Stimulated activated CD8-positive, alpha-beta memory T cell treated with anti-CD3 and anti-CD28 coated beads, Interleukin-4, amount 100 ng/mL, for 1 hour (primary cell): ENCODE measurements at places on chromosomes 5 and 9.

DNA sequence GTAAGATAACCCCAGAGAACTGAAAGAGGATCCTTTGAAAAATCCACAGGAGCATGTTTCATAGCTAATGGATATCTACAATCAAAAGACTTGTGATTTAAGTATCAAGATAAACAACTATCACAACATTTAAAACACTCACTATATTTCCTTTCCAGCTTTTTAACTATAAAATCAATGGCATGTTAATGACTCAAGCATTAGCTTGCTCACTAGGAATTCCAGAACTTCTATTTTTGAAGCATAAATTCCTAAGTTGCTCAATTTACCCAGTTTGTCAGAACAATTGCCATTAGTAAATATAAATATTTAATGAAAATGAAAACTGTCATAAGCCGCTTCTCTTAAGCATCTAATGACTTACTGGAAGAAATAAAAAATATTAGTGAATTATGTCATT, 355.3 kb downstream of the PRELID2 start:
- no peak for DNase-seq

- no peak for DNase-seq
These were observed 16.9 kb upstream of the ZNF366 start for GRCh38 chr5:72523960-72524582.

- no peak for DNase-seq
These were observed 110.3 kb downstream of the ST8SIA4 start for GRCh38 chr5:100792781-100793180.

DNA sequence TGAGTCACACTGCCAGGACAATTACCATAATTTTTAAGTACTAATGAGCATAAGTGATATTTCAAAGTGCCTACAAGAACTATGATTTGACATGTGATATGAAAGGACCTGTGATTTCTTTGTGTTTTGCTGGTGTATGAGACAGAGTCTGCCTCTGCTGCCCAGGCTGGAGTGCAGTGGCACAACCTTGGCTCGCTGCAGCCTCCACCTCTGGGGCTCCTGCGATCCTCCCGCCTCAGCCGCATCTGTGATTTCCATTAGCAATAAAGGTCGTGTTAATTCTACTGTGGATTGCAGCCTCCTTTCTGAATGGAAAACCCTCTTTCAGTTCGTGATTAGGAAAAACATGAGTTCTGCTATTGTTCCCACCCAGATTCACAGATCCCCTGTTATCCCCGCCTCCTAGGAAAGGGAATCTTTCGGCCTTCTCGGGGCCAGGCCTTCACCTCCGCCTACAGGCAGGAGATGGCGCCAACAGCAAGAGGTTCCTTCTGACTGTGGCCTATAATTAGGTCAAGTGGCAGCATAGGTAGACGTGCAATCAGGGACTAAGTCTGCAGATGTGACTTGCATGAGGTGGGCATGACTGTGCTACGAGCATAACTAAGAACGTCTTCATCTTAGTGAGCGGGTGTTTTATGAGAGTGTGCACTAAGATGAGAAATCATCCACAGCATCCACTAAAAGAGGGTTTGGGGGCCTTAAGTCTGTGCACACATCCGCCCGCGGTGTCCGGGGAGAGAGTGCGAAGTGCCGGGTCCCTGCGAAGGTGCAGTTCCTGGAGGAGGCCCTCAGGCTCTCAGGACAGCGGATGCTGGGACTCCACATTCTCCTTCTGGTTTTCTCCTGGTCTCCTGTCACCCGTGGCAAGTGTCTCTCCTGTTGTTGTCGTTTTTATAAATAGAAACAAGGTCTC, 23.1 kb downstream of the TRIM7 start:
- no peak for DNase-seq

- no peak for DNase-seq
These were observed 86.0 kb downstream of the KDM4C start for GRCh38 chr9:6843742-6844141.

GRCh38 chr5:123951582-123951977, 439.6 kb downstream of the CSNK1G3 start:
- DNase-seq = no peak

GRCh38 chr9:128296340-128297220, 20.5 kb downstream of the SWI5 start:
- no peak for DNase-seq

DNA sequence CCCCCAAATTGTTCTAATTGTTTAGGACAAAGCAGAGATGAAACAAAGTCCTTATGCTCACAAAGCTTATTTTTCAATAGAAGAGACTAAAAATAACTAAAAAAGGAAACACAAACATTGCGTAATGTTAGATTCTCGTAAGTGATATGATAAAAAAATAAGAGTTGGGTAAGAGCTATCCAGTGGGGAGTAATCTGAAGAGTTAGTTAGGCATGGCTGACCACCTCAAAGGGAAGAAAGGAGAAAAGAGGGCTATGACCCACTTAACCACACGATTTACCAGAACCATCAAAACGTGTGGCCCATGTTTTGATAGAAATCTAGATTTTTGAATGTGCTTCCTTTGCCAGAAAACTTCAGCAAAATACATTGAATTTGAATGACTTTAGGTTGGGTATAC, 1296.8 kb upstream of the NUDT12 start:
- no peak for DNase-seq
